ENCODE measurements at places on chromosomes 6 and 20.

GRCh38 chr6:101000341-101000740 lies 119.2 kb upstream of the ASCC3 start:
- DNase-seq: no peak

- DNase-seq: no peak
Observed at GRCh38 chr6:21615504-21615903, 22.0 kb downstream of the SOX4 start.

DNA sequence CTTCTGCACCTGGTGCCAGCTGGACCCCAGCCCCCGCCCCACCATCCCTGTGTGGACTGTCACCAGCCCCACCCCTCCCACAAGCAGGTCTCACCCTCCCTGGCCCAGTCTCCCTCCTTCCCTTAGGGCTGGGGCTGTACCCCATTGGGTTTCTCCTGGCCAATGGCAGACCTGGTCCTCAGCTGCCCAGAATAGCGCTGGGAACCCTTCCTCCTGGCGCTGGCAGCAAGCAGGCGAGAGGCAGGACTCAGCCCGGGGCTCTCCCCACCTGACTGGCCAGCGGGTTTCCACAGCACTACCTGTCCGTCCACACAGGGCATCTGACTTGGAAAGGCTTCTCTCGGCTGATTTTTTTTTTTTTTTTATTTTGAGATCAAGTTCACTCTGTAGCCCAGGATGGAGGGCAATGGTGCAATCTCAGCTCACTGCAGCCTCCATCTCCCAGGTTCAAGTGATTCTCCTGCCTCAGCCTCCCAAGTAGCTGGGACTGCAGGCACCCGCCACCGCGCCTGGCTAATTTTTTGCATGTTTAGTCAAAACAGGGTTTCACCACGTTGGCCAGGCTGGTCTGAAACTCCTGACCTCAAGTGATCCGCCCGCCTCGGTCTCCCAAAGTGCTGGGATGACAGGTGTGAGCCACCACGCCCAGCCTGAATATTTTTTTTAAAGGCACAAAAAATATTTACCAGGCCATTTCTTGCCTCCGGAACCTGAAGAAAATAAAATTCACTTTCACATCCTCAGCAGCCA lies 21.6 kb upstream of the CHRNA4 start:
- no peak for DNase-seq

GRCh38 chr20:64113444-64113775 lies 6.0 kb upstream of the NPBWR2 start:
- no peak for DNase-seq

DNA sequence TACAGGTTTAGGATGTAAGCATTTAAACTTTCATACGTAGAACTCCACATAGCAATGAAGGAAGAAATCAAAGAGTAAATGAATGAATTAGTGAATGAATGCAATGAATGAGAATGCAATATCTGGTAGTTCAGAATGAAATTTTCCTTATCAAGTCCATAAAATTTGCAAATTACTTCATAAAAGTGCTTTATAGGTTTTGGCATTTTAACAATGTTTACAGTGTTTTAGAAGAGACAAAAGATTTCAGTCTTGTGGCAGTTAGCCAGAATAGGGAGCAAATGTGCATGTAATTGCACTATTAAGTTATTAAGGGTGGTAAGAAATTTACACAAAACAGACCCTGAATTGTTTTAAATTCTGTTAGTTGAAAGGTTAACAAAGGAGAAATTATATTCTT lies 739.4 kb upstream of the FLRT3 start:
- DNase-seq: no peak

- no peak for DNase-seq
Observed at GRCh38 chr20:3670511-3670910, 7.3 kb upstream of the GFRA4 start.

- peak; percentile 63 for DNase-seq
Observed at GRCh38 chr20:38863024-38863851, 57.7 kb downstream of the PPP1R16B start.

- DNase-seq: no peak
Observed at GRCh38 chr6:20572940-20573339, 38.7 kb downstream of the CDKAL1 start.

DNA sequence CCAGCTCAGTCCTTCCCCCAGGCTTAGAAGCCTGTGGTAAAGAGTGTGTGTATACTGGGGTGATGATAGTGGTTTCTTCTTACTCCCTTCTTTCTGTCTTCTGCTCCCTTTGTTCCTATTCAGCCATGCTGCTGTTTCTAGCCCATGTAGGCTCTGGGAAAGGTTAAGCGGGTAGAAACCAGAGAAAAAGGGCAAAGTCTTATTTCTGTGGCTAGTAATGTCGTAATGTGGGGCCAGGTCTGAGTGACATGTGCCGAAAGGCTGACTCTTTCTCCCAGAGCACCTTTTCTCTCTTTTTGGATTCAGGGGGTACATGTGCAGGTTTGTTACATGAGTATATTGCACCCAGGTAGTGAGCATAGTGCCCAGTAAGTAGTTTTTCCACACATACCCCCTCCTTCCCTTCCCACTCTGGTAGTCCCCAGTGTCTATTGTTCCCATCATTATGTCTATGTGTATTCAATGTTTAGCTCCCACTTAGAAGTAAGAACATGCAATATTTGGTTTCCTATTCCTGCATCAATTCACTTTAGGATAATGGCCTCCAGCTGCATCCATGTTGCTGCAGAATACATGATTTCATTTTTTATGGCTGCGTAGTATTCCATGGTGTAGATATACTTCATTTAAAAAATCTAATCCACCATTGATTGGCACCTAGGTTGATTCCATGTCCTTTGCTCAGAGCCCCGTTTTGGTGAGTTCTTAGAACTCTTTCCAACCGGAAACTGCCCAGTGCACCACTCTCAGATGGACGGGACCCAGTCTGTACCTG lies 74.3 kb downstream of the EFHC1 start:
- no peak for DNase-seq

DNA sequence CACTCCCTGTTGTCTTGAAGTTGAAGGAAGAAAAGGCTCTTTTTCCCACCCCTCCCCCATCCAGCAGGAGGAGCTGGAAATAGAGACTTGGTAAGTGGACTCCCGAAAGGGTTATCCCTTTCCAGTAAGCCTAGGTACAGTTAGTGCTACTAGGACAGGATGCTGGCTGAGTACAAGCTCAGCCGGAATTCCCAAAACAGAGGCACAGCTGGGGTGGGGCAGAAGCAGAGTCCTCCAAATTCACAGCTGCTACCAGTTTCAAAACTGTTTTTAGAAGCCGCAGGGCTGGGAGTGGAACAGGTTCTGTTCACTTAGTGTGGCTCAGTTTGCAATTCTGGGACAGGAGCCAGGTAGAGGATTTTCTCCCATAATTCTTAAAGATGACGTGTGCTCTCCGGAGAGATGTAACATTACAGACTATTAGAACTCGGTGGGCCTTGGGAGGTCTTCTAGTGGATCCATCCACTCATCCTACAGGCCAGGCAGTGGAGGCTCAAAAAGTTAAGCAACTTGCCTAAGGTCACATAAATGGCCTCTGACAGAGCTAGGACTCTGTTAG lies 19.0 kb upstream of the UTRN start:
- no peak for DNase-seq

- no peak for DNase-seq
Observed at GRCh38 chr6:7215798-7216231, 97.2 kb downstream of the SSR1 start.

DNA sequence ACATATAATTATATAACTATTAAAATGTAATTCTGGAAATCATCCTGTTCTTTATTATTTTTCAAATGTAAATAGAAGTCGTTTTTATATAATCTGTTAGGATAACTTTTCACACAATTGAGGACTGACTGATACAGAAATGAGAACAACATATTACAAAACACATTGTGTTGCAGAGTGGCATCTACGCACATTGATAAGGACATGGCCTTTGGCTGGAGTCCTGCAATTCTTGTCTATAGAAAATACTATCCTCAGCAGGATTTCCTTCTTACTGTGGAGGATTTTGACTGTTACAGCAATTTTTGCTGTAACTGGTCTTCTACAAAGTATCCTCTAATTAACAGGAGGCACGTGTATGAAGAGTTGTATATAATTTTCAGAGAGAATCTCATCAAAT lies 19.8 kb downstream of the SH3BGRL2 start:
- no peak for DNase-seq

DNA sequence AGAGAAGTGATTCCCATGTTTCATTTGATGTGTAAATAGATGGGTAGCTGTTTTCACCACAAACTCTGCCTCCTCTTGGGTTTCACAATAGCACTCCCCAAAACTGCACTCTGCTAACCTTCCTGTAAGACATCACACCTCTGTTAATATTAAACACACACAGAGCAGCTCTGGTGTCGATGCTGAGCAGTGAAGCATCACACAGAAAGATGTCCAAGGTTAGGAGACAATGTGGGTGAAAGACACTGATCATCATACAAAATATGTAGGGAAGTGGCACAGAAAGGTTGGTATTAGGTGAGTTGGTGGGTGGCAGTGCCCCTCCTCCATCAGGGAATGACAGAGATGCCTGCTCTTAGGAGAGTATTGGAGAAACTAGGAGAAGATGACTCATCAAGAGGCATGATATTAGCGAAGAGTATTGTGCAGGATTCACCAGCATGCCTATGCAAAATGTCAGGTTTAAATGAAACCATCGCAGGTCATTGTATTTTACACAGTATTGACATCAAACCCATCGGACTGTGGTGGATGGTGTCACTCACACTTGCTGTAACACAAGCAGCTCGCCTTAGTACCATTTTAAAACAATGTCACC lies 199.7 kb downstream of the TBXT start:
- no peak for DNase-seq

GRCh38 chr6:42505385-42505718 lies 53.6 kb upstream of the TRERF1 start:
- DNase-seq: no peak

DNA sequence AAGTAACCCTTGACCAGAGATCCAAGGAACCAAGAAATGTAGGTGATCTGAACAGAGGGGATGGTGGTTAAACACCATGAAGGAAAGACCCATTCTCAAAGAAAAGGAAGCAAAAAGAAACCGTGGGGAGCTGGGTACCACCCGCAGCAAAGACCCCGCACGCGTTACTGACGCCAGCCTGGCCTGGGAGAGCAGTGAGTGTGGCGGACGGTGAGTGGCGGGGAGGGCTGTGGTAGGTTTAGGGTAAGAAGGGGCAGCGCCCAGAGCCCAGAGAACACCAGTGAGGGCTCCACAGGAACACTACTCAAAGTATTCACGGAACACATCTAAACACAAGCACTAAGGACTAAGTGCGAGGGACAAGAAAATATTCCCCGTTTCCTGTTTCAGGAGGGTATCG lies 4.2 kb downstream of the GMEB2 start:
- no peak for DNase-seq

GRCh38 chr20:51634257-51634656 lies 91.7 kb upstream of the NFATC2 start:
- DNase-seq: no peak

DNA sequence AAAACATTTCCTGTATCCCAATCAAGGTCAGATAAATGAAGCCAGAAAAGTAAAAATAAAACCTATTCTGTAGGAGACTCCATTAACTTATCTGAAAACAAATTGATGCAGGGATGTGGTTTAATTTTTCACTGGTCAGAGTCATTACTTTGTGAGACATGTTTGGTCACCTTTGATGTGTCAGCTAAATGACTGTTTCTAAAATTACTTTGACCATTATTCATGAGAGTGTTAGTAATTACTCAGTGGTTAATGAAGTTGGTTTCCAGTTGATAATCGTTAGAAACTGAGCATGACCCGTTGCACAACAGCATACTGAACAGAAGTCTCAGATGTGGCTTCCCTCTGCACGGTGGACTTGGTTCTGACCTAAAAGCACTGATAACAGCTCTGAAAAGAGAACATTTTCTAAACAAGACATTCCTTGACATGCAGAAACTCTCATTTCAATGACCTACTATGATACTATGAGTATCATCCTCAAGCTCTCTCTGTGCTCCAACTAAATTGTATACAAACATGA lies 410.5 kb upstream of the RNF217 start:
- DNase-seq: no peak

GRCh38 chr6:157383471-157383870 lies 2.5 kb downstream of the ZDHHC14 start:
- DNase-seq: no peak

DNA sequence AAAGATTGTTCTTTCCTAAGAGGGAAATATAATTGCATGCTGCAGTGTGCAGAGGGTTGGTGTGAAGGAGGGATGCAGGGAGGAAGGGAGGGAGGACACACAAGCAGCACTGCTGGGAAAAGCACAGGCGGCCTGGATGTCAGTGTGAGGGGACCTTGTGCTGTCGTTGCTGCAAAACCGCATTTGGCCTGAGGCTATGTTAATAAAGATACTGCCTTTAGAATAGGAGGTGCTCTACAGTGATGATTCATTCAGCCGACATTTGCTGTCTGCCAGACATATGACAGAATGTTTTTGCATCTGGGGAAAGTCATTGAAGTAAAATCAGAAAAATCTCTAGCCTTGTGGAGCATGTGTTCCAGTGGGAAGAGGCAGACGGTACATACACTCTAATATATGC lies 50.5 kb upstream of the TRIM26 start:
- no peak for DNase-seq

DNA sequence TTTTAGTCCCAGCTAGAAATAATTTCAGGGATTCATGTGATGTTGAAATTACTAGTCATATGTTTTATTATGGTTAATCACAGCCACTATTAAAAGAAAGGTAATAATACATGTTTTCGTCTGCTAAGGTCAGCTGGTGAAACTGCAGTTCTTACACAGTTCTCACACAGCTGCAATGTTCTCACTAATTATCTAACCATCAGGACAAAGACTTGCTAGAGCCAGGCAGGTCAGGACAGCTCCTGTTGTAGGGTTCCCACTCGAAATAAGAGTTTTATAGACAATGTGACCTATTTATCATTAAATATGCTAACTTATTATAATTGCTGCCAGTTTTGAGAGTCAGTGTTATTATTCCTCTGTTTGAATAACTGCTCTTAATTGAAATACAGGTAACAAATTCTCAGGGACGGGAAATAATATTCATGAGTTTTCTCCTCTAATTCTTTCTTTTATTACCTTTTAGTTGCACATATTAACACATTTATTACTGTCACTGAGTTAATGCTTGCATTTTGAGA lies 97.9 kb downstream of the GJA1 start:
- DNase-seq: no peak

- DNase-seq: no peak
Observed at GRCh38 chr6:157280157-157280556, 43.2 kb downstream of the TMEM242 start.

GRCh38 chr20:49245921-49246740 lies 26.9 kb downstream of the DDX27 start:
- DNase-seq: peak; percentile 19

DNA sequence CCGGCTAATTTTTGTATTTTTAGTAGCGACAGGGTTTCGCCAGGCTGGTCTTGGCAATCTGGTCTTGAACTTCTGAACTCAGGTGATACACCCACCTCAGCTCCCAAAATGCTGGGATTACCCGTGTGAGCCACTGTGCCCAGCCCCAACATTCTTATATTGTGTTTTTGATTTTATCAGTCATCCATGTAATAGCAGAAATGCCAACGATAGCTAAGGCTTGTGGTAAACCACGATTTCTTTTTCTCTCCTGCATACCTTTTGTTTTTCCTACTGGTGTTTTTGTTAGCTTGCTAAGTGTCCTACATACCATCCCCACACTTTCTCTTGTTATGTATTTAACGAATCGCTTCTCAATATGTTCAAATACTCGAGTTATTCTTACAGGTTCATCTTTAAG lies 12.1 kb downstream of the PHACTR2 start:
- no peak for DNase-seq

All from stimulated activated CD4-positive, alpha-beta T cell treated with anti-CD3 and anti-CD28 coated beads, Interleukin-15, amount 100 ng/mL, for 24 hours (primary cell).